ENCODE measurements at places on chromosomes 7 and 10.

GRCh38 chr10:101353692-101354327 lies at the start of gene BTRC:
BTRC (plus strand) TSS chr10:101354165; CDS start chr10:101354181, 16 bp downstream.
- peak; percentile 99 for DNase-seq

DNA sequence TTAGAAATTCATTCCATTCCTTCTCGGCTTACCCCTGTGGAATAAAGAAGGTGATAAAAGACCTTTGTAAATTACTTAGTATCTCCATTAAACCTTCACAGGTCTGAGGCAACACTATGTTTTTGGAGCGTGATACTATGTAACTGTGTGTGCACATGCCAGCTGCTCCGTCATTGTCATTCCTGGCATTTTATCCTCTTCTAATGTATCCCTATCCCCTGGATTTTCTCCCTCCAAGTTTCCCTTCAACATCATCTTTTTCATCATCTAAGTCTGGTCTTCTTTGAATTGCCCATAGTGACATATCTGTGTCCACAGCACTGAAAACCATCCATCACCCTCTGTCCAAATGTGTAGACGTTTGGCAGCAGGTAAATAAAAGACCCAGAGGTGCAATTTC lies 125.7 kb downstream of the TEX36 start:
- DNase-seq = no peak

- no peak for DNase-seq
Observed at GRCh38 chr10:88886557-88886956, 6.5 kb downstream of the STAMBPL1 start.

DNA sequence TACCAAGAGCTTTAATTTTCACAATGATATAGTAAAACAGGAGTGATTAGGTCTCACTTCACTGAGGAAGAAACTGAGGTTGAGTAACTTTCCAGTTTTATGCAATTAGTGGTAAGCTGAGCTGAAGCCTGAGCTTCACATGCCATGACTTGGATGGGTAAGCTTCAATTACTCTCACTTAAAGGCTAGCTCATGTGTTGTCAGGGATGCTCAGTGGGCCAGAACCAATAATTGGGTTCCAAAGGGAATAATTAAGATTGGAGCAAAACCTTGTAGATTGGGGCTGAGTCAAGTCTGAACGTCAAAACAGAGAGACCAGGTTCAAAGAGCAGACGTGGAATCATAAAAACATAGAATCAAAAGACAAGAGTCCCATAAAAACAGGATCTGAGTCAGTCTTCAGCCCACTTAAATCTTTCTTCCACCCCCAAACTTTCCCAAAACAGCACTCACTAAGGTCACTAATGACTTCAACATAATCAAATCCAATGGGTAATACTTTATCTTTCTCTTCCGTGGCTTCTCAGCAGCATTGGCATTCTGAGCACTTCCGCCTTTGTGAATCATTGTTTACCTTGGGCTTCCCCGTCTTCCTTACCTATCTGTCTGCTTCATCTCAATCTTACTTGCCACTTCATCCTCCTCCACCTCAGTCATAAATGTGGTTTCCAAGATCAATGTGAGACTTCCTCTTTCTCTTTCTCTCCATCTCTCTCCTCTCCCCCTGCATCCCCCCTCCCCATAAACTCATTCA lies 23.0 kb upstream of the EGFR start:
- peak; percentile 5 for DNase-seq

DNA sequence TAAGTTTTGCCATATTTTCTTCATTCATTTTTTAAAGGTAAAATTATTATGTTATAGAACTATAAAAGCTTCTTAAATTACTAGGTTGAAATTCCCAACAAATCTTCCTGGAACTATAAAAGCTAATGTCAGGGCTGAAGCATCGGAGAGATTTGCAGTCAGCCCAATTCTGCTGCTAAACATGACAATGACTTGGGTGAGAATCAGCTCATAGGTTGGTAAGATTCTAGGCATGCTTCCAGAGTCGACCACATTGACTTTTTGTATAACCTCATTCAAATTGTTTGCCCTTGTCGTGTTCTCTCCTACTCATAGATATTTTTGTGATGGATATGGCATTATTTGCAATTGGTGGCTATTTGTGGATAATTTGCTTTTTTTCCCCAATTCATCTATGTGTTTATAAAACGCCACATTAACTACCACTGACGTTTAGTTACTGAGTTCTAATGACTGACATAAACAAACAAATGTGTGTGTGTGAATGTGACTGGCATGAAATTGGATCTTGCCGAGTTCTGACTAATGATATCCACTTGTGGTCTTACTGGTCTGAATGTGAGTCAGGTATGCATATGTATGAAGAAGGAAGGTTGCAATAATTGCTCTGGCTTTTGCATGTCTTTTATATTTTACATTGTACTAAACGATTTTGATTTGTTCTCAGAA lies 579.8 kb downstream of the PARD3 start:
- no peak for DNase-seq

DNA sequence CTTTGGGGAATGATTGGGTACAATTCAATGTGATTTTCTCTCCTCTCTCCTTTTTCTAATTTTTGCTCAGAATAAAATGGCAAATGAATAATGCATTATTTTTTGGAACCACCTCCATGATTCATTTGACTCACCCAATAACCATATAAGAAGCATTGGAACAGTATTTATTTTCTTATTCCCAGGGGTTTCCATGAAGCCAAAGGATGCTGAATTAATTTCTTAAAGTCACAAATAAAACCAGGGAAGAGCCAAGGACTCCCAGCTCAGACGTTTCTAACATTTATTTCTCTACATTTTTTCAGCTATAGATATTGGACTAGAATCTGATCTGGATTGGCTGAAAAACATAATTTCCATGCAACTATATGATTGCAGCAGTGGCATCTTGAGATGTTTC lies 735.2 kb upstream of the ANKRD30A start:
- DNase-seq = no peak

DNA sequence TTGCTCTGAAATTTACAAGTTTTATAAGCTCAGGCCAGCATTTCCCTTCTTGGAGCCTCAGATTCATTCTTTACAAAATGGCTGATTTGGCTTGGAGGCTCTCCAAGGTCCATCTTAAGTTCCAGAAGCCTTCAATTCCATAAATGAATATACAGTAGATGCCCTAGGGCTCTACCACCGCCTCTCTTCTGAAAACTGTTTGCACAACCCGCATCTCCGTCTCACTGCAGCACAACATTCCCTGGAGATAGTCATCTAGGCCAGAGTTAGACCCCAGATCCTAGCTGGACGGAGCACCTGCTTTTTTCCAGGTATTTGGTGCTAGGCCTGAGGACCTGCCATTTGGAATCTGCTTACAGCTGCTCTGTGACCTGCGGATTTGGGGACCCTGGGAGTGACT lies 50.5 kb upstream of the NRP1 start:
- DNase-seq = no peak

GRCh38 chr7:3682028-3682710 lies 381.1 kb downstream of the SDK1 start:
- no peak for DNase-seq

- DNase-seq = no peak
Observed at GRCh38 chr10:100014071-100014762, 4.5 kb upstream of the DNMBP start.

DNA sequence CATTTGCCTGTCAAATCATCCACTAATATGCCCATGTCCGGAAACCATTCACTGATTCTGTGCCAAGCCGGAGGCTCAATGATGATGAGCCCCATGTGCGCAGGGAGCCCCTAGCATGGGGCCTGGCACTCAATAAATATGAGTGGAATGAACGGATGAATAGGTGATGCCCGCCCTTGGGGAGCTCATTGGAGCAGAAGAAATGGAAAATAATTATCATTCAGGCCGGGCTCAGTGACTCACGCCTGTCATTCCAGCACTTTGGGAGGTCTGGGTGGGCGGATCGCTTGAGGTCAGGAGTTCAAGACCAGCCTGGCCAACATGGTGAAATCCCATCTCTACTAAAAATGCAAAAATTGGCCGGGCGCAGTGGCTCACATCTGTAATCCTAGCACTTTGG lies 11.0 kb downstream of the RHBDD2 start:
- DNase-seq = no peak

DNA sequence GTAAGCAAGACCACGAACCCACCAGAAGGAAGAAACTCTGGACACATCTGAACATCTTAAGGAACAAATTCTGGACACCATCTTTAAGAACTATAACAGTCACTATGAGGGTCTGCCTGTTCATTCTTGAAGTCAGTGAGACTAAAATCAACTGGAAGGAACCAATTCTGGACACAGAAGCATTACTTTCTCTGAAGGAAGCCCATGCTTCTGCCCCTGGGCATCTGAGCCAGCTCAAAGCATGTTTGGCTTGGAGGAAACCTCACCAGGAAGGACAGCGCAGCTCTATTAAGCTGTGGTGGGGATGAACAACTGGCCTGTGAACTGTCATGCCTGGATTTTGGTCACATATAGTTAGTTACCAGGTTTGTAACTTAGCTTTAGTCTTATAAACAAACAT lies 132.4 kb upstream of the GDF10 start:
- DNase-seq = no peak

- no peak for DNase-seq
Observed at GRCh38 chr10:24414597-24414996, 205.7 kb downstream of the KIAA1217 start.

DNA sequence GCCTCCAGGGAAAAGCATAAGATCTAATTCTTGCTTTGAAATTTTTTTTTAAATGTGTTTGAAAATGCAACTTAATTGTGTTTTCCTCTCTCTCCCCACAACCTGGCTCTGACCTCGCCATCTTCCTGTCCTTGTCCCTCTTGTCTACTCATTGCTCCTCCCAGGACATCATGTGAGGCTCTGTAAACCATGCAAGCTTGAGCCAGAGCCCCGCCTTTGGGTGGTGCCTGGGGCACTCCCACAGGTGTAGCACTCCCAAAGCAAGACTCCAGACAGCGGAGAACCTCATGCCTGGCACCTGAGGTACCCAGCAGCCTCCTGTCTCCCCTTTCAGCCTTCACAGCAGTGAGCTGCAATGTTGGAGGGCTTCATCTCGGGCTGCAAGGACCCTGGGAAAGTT lies 9.8 kb upstream of the CDHR1 start:
- no peak for DNase-seq

DNA sequence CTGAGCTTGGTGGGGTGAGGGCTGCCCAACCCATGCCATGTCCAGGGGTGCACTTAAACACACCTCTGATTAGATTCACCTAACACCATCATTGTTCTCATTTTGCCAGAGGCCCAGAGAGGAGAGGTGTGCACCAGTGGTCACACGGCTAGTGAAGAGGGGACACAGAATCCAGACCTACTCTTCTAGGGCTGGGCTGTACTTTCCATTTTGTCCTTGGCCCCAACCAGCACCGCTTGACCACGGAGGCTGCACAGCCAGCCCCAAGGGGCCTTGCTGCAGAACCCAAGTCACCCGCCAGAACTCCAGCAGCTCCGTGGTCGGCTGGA lies 246 bp upstream of the WDFY4 start:
- DNase-seq = no peak

DNA sequence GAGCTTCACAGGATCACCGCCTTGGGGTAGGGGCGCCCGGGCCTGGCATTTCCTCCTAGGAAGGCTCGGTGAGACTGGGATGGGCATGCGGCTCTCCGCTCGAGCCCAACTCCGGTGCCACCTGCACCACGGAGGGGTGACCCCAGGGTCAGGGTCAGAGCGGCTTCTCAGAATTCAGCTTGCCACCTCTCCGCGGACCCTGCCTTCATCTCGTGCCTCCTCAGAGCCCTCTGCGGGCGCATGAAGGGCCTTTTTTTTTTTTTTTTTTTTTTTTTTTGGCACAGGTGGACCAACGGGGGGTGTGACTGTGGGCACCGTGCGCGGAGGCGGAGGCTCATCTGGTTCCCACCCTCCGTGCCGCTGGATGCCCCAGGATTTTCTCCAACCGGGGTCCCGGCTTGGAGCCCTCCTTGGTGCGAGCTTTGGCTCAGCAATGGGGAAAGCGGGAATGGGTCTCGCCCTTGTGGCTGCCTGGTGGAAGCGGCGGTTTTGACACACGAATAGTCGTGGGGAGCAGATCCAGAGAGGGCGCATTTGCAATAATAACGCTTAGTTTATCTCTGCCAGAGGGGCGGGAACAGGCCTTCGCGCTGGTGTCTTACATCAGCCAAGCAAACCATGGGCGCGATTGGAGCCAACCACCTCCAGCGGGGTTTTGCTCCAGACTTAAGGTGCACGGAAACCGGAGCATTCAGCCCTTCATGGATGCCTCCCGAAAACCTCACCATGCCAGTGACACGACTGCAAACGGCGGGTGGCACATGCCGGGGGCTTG lies 5.0 kb upstream of the TNRC18 start:
- DNase-seq = no peak

GRCh38 chr7:68461430-68461829 lies 1136.8 kb upstream of the AUTS2 start:
- no peak for DNase-seq

DNA sequence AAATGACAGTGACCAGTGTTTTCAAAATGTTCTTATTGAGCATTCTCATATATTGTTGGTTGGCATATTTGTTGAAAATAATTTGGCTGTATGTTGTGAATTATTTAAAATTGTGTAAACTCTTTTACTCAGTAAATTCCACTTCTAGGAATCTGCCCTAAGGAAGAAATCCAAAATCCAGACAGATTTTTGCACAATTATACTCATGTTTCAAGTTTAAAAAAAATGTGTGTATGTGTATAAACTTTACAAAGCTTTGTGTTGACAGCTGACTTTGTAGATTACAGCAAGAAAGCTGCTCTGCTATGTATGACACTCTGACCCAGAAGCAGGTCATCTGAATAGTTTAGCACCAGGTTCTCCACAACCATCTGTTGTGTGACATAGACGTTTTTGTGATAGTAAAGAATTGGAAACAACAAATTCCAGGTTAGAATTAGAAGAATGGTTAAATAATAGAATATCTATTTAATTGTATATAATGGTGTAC lies 21.6 kb downstream of the KIFBP start:
- DNase-seq = no peak

DNA sequence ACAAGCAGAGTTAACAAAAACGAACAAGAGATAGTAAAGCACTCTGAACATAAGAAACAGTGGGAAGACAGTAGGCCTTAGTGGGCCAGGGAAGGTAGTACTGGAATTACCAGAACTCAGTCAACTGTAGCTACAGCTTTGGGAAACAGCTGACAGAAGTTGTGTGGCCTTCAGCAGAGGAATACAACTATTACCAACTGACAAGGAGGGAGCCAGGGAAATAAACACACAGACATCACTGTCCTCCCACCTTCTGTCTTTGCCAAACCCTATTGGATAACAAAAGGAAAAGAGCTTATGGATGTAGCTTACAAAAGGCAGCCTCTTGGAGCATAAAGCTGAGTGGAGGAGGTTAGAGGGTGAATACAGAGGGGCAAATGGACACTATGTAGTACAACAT lies 15.4 kb downstream of the MICU1 start:
- no peak for DNase-seq

- no peak for DNase-seq
Observed at GRCh38 chr7:114949231-114949630, 27.3 kb downstream of the MDFIC start.

GRCh38 chr10:102819054-102819453 lies 18.2 kb downstream of the CYP17A1 start:
- no peak for DNase-seq

GRCh38 chr10:4144817-4145216 lies 359.8 kb upstream of the KLF6 start:
- no peak for DNase-seq
